ENCODE measurements at places on chromosomes 2 and 18.

GRCh38 chr2:240232264-240232915 lies 91.9 kb upstream of the OTOS start:
- DNase-seq: no peak

DNA sequence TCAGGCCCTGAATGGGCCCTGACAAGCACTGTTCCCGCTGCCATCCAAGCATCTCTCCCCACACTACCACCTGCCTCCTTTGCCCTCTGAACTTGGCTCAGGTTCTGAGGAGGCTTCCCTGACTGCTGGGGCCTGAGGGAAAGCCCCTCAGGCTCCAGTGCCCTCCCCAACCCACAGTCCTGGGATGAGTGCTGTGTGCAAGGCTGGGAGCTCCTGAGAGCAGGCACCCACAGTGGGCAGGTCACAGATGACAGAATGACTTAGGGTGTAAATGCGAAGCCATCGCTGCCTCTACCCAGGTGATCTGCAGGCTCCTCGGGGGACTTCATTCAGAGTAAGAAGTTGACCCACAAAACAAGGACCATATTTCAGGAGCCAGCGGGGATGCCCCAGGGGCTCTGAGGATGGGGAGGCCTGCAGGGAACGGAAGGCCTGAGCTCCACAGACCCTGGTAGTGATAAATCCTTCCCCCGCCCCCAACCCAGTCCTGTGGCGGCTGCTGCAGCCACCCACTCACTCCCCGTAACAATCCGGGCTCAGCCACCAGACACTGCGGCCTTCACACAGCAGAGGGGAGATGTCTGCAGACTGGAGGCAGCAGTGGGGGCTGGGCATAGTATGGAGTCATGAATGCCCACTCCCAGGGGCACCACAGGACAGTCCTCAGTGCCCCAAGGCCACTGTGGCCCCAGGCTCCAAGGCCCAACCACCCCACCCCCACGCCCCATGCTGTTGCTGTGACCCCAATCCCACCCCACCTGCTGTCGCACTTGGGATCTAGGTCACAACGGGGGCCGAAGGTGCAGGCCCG lies 8.9 kb downstream of the BIN1 start:
- DNase-seq: no peak

- no peak for DNase-seq
Observed at GRCh38 chr18:54389143-54389505, 31.4 kb downstream of the C18orf54 start.

- no peak for DNase-seq
Observed at GRCh38 chr2:202165945-202166344, 72.5 kb downstream of the SUMO1 start.

DNA sequence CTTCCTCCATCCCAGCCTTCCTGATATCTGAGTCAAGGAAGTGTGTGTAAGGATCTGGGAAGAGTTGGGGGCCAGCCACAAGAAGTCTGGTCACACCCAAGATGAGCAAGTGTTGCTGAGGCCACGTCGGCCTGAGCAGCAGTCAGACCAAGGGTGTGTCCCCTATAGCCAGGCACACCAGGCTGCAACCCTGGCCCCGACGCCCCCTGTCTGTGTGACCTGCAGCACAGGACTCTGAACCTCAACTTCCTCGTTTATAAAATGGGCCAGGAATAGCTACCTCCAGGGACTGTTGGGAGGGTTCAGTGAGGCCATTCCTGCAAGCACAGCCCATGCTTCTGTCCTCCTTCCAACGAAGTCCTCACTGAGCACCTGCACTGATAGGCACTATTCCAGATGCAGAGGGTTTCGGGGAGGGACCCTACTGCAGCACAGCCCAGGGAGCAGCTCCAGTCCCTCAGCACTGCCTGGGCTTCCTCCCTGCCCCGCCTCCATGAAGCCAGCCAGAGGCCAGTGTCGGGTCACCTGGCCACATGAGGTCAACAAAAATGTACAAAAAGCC lies 13.3 kb downstream of the LIMS2 start:
- no peak for DNase-seq

DNA sequence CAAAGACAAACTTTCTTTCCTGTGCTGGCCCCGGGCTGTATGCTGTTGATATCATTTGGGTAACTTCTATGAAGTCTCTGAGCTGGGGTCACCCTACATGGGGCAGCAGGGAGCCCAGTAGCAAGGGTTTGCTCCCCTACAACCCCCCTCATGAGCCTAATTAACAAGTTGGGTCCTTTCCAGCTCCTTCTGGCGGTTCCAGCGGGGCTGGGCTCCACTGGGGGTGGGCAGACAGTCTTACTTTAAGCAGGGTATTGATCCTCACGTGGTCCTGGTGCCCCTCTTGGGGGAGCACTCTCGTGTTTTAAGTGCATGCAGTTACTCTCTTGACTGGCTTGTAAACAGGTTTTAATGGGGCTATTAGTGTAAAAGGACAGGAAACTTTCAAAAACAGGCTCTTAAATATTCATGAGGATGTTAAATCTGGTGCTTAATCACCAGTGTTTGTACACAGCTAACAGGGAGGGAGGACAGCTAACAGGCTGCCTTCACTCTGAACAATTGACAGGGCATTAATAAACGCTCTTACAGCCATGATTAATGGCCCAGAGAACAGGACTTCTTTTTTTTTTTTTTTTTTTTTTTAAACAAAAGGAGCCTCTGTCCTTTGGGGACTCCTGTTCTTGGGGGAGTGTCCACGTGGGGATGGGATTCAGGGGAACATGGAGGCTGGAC lies 36.6 kb upstream of the SKOR2 start:
- no peak for DNase-seq

DNA sequence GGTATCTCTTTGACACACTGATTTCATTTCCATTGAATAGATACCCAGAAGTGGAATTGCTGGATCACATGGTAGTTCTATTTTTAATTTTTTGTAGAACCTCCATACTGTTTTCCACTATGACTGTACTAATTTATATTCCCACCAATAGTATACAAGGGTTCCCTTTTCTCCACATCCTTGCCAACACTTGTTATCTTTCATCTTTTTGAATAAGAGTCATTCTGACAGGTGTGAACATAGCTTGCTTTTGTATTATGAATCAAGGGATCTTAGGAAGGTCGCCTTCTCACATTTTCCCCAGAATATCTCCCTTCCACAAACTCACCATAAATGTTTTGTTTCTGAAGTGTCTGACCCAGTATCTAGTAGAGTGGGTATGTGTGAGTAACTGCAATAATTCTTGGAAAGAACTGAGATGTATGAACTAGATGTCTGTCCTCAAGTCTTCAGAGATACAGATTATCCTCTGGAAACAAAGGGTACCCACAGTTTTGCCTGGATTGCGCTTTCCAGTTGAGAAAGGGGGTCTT lies 17.1 kb upstream of the SP3 start:
- DNase-seq: no peak

DNA sequence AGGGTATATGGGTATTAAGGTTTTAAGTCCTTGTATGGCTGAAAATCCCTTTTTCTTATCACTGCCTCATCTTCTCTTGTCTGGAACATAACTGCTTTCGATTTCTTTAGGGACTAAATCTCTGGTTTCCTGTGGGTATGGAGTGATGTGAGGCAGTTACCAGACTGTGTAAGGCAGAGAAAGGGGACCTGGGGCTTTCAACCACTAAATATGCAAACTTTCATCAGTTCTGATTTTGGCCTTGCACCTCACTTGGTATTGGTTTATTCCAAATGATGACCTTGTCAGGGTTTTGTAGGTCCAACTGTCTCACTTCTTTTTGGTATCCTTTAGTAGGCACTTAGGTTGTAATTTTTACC lies 9.3 kb downstream of the MAP4K4 start:
- DNase-seq: no peak

DNA sequence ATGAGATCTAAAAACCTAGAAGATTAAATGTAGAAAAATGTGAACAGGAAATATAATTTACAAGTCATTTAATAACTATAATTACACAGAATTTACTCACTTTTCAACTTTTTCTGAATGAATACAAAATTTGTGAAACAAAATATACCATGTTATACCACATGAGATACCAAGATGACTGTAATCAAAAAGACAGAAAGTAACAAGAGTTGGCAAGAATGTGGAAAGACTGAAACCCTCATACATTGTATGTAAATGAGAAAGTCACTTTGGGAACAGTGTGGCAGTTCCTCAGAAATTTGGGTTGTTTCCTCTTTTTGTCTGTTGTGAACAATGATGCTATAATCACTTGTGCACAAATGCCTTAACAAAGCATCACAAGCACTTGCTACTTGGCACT lies 145.4 kb upstream of the ZNF804A start:
- no peak for DNase-seq

DNA sequence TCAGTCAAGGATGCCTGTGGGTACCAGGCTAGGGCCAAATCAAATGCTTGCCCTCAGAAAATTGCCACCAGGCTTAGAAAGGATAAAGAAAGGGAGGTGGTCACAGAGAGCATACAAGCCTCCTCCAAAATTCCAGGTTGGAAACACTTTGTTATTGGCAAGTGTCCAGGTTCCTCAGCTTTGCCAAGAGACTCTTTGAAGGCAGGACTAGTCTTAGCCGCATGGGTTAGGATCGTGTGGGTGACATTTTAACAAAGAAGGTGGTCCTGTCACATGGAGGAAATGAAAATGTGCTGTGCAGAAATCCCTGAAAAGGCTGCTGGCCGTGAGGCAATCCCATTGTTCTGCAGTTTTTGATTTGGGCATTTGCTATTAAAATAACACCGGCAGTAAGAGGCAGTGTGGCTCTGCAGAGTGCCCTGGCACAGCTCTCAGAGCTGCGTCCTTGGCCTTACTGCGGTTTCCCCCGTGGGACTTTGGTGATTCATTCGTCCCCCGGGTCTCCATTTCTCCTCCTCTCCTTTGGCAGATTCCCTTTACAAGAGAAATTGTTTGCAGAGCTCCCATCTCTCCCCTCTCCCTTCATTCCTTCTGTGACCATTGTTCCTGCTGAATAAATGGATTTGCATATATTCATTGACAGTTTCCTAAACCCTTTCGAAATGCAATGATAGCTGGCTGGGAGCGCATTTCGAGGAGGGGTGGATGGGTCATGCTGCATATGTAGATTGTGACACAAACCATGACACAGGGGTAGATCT lies 187.3 kb downstream of the VAPA start:
- no peak for DNase-seq

DNA sequence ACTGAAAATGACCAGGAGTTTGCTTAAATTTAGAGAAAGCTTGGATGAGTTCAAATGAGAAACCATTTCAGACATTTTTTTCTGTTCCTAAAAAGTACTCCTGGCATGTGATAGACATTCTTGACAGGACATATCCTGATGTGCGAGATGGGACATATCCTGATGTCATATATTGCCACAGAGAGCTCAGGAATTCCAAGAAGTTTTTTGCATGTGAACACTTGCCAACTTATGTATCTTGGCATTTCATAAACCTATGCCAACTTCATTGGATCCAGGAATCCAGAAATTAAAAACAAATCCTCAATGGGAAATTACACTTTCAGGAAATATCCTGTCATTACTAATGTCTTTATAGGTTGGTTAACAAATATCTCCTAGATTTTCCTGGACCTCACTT lies 2.9 kb upstream of the SERPINB3 start:
- no peak for DNase-seq

GRCh38 chr2:19850056-19851050 lies 51.4 kb downstream of the TTC32 start:
- DNase-seq: no peak

DNA sequence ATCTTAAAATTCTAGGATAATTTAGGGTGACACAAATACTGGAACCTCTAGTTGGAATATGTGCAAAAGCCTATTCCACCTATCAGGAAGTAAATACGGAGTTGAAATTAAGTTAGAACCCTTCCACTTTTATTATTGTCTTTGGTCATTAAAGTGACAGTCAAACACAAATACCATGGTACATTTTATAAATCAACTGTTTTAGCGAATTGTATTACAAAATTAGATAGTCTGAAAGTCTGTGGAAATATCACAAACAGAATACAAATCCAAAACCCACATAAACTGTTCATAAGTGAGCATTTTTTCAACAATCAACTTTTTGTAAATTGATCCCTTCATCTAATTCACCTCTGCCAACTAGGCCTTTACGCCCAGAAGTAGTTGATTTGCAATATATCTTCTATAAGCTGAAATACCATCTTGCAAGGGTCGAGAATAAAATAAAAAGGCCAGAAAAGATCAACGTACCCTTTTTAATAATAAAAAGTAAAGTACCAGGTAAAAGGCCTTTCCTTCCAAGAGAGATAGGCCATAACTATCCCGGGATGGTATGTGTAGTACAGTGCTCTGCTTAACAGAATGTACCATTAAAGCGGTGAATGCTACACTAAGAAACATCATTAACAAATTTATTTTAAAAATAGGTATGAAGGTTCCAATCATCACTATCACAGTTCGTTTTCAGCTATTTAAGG lies 1.3 kb downstream of the USP34 start:
- DNase-seq: no peak

GRCh38 chr18:73201940-73202339 lies 334.2 kb upstream of the NETO1 start:
- no peak for DNase-seq

GRCh38 chr2:200306931-200307723 lies 634 bp downstream of the SPATS2L start:
- peak; percentile 22 for DNase-seq

DNA sequence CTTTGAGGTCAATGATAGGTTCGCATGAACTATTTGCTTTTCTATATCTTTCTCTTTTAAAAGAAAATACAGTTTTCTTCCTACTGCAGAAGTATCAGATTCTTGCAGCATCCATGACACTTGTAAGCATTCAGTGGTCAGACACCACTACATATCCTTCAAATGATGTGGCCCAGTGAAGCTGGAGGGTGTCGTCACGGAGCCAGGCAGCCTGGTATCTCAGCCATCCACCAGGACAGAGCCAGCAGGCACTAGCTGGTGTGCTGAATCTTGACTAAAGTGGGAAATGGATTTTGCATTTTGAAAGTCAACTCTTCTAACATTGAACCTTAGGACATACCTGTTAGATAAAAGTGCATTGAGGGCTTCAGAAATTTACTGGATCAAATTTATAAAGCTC lies 5.4 kb downstream of the KLHL14 start:
- DNase-seq: no peak

GRCh38 chr2:17148407-17149145 lies 369.7 kb downstream of the RAD51AP2 start:
- DNase-seq: no peak

DNA sequence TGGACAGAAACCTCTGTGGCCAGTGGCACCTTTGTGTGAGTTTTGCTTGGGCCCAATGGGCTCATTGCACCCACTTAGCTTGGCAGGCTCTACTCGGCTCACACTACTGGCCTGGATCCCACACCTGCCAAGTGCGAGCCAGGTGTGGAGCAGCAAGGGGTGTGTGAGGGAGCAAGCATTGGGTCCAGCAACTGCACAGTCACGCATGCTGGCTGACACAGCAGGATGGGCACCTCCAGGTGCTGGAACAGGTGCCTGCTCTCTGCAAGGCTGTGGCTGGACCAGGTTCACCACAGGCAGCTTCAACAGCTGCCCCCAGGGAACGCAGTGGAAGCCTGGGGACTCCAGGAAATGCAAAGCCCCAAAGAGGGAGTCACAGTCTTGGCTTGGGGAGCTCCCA lies 94.2 kb downstream of the DOK6 start:
- no peak for DNase-seq

GRCh38 chr2:41970988-41971660 lies 76.7 kb upstream of the PKDCC start:
- DNase-seq: no peak

DNA sequence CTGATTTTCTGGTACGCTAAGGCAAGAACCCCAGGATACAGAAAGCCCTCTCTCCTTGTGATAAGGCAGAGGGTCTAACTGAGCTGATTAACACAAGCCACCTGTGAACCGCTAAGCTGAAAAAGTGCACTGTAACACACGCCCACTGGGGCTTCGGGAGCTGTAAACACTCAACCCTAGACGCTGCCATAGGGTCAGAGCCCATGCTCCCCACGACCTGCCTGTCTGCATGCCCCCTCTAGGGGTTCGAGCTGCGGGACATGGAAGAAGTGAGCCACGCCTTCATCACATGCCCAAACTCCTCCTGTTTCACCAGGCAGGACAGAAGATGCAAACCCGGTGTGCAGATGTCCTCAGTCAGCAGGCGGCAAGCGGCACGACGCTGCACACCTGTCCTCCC lies 173.9 kb upstream of the RAB12 start:
- DNase-seq: no peak
